ENCODE measurements at places on chromosomes 11 and 22.

- no peak for DNase-seq
Observed at GRCh38 chr22:29022101-29022817, 39.4 kb downstream of the C22orf31 start.

DNA sequence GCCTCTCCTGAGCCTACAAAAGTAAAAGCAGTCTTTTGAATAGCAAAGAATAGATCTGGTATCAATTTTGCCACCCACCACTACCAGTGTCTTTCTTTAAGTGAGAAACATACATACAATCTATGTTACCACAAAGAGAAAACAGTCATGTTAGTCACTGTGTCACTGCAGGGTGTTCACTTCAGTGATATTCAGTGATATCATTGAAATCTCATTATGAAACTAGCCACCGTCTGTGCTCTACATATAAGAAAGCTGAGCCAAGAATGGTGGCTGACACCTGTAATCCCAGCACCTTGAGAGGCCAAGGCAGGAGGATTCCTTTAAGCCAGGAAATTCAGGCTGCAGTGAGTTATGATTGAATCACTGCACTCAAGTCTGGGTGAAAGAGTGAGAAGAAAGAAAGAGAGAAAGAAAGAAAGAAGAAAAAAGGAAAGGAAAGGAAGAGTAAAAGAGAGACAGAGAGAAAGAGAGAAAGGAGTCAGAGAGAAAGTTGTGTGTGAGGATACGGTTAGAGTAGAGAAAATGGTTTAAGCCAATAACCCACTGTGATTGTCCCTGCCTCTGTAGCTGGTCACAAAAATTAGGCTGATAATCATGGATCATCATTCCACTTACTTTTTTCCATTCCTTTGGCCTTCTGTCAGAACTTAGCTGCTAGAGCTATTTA is 847.1 kb downstream of the FAM181B start:
- DNase-seq: no peak

DNA sequence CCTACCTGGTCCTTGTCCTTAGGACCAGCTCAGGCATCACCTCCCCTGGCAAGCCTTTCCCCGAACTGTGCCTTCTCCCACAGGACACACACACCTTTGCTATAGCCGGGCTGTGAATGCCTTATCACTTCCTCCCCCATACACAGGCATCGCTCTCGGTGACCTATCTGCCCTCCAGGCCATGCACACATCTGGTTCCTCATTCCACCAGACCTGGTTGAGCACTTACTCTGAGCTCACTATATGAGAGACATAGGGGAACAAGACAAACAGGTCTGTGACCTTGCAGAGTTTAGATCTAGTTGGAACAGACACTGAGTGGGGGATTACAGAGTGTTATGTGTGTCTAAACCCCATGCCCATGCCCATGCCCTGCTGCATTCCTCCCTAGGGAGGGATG is 3.1 kb upstream of the BCR start:
- no peak for DNase-seq

DNA sequence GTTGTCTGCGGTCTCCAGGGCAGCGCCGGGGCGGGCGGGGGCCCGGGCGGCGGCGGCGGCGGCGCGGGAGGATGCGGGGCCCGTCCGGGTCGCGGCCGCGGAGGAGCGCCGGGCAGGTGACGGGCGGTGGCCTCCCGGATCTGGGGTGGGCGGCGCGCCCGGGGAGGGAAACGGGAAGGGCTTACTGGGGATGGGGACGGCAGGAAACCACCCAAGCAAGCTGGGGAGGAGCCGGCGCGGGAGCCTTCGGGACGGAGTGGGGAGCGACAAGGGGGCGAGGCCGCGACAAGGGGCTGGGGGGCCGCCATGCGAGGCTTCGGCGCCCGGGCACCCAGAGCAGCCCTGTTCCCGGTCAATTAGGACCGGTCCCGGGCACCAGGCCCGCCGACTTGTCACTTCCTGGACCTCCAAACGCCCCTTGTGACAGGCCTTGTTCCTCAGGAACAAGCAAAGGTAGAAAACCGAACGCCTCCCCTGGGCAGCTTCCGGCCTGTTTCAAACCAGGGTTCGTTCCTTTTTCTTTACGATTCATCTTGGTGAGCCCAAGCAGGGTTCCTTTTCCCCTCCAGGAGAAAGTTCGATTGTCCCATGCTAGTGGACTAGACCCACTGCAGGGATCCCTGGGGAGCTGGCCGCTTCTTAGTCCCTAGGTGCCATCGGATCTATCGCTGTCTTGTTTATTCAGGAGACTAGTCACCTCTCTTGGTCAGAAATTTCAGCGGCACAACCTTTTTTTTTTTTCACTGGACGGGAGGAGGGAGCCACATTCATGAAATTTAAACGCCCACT is 492 bp downstream of the JHY start:
- peak; percentile 25 for DNase-seq

DNA sequence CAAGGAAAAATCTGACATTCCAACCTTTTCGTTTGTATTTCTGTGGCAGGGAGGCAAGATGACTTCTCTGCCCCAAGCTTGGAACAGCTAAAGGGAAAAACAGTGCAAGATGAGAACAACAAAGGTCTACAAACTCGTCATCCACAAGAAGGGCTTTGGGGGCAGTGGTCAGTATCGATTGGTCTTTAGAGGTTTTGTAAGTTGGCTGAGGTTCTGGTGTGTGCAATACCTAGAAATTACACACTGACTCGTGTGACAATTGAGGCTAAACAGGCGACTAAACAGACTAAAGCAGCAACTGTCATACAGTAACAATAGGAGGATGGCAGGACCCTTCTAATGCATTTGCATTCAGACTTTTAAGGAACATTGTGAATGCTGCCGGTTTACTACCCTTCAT is 994 bp downstream of the DEPDC5 start:
- DNase-seq: no peak

DNA sequence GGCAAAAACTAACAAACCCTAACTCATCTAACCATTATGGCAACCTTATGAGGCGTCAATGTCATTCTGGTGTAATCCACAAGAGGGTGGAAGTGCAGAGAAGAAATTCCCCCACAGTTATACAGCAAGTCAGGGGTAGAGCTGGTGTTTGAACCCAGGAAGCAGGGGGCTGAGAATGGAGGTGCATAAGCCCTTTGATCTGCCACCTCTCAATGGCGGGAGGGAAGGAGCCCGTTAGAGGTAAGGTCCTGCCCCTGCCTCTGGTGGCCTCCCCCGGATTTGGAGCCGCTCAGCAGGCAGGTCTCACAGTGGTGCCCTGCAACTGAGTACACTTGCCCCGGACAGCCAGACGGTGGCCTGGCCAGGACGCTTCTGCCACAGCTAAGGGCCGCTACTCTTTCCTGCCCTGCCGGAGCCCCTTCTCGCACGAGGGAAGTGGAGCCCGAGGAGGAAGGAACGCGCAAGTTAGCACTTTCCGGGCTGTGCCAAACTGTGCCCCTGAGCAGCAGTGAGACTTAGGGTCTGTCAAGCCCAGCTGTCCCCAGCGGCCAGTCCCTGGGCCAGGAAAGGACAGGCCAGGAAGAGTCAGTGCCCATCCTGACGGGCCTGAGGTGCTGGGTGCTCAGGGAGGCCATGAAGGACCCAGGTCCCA is 1.1 kb downstream of the FXYD2 start:
- DNase-seq: no peak

DNA sequence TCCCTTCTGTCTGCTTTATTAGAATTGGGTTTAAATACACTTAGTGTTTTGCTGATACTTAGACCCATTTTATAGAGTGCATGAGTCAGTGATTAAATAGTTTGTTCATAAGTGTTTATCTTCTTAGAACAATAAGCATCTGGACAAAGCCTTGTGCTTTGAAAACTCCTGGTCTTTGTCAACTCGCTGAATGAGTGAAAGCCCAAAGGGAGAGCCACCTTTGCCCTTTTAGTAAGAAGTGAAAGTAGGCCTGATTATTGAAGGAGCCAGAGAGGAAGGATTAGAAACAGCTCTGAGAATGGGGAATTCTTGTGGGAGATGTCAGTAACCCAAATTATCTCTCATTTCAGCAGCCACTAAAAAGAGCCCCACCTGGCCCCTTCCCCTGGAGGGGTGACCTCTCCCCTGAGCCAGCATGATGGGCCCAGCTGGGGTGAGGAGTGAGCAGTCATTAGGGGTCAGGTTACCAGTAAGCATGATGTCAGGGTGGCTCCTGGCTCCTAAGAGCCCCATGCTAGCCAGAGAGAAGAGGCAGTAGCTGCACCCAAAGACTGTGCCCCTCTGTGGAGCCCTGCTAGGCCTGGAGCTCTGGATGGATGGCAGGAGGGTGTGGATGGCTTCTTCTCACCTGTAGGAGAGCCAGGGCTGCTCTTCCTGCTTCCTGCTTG is 125.1 kb upstream of the E2F8 start:
- DNase-seq: no peak

- no peak for DNase-seq
Observed at GRCh38 chr11:20355221-20356219, 8.0 kb upstream of the HTATIP2 start.

GRCh38 chr22:18978506-18978905 is 42.4 kb upstream of the PRODH start:
- no peak for DNase-seq

GRCh38 chr11:13229136-13229535 is 48.5 kb upstream of the BMAL1 start:
- DNase-seq: no peak

DNA sequence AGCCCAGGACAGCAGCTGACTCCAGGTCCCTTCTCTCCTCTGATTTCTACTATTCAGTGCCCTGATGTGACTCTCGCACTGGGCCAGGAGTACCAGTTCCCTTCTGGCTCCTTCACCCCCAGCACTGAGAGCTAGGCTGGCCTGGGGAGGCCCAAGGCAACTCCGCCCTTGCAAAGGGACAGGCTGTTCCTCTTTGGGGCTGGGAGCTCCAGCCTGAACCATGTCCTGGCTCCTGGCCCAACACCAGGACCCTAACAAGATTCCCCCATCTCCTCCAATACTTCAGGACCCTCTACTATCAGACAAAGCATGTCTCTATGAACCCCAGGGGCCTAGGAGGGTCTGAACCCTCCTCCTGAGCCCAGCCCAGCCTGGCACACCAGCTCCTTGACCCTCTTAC is 12.5 kb downstream of the CREB3L1 start:
- no peak for DNase-seq

GRCh38 chr11:105918039-105918438 is 104.0 kb downstream of the MSANTD4 start:
- no peak for DNase-seq

DNA sequence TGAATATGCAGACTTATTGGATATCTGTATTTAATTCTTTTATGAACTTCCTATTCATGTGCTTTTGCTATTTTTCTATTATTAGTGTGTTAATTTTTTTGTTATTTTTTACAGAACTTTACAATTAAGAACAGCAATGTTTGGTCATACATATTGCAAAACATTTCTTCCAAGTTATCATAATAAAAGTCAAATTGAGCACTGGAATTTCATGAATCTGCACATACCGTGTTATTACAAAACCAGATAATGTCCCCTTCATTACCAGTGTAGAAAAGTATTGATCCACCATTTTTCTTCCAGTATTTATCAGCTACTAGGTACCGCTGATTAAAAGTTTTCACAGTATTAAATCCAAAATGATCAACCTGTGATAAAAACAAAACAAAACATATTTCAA is 40.5 kb downstream of the PRCP start:
- no peak for DNase-seq

GRCh38 chr22:31227186-31227585 is 15.1 kb downstream of the LIMK2 start:
- DNase-seq: no peak

- DNase-seq: no peak
Observed at GRCh38 chr11:45368697-45369096, 82.6 kb upstream of the SYT13 start.

GRCh38 chr22:25137577-25138525 is 61.8 kb upstream of the CRYBB3 start:
- DNase-seq: peak; percentile 66

DNA sequence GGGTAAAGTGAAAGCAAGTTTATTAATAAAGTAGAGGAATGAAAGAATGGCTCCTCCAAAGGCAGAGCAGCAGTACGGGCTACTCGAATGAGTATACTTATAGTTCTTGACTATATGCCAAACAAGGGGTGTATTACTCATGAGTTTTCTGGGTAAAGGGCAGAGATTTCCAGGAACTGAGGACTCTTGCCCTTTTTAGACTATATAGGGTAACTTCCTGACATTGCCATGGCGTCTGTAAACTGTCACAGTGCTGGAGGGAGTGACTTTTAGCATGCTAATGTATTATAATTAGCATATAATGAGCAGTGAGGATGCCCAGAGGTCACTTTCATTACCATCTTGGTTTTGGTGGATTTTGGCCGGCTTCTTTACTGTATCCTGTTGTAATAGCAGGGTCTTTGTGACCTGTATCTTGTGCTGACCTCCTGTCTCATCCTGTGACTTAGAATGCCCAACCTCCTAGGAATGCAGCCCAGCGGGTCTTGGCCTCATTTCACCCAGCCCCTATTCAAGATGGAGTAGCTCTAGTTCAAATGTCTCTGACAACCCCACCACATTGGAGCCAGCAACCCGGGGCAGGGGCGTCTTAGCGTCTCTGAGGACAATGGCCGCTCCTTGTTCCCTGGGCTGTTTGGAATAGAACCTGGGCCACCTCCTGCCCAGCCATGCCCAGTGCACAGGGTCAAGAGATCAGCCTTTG is 34.9 kb upstream of the CD82 start:
- no peak for DNase-seq

DNA sequence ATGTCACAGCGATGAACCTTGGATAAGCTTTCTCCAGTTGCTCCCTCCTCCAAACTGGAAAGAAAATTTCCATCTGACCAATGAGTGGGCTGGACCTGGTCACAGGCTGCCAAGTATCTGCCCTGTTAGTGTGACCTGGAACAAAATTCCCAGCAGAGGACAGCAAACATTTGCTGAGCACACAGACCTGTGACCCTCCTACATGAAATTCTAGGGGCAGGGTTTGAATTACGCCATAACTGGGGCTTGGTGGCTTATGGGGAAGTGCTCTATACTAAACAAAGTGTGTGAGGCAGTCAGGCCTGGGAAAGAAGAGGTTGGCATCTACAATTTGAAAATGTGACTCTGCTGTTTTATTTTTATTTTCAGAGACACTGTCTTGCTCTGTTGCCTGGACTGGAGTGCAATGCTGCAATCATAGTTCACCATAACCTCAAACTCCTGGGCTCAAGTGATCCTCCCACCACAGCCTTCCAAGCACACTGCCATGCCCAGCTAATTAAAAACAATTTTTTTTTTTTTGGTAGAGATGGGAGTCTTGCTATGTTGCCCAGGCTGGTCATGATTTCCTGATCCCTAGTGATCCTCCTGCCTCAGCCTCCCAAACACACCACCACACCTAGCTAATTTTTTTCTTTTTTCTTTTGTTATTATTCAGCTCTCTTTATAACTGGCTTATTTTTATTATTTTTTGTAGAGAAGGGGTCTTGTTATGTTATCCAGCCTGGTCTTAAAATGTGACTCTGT is 13.6 kb upstream of the XBP1 start:
- no peak for DNase-seq

DNA sequence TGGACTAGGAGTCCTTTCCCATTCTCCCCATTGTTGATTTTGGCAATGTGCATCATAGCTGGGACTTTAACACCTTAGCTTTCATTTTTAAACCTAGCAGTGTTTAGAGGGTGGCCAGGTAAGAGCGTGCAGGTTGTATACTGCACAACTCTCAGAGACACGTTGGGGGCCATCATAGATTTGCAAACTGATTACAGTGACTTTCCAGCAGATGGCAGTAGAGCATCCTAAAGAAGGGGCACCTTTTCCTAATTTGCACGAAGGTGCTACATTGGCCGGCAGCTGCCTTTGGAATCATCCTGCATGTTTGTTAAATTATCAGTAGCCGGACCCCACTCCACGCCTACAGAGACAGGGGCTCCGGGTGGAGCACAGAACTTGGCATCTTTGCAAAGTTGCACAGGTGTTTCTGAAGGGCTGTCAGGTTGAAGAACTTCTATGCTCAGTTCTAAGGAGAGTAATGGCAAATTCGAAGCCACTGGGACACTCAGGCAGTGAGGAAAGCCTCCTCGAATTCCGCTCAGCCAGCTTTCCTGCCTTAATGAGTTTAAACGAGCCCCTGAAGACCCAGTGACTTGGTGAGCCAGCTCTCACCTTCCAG is 7.7 kb downstream of the LHFPL7 start:
- peak; percentile 39 for DNase-seq

Data from prostate gland (tissue), 2 donors.